Fibroblast of upper back skin (primary cell): ENCODE measurements at places on chromosomes 16 and 17.
A peak's percentile ranks its signal among the peaks of the same experiment; 100 is the strongest.

DNA sequence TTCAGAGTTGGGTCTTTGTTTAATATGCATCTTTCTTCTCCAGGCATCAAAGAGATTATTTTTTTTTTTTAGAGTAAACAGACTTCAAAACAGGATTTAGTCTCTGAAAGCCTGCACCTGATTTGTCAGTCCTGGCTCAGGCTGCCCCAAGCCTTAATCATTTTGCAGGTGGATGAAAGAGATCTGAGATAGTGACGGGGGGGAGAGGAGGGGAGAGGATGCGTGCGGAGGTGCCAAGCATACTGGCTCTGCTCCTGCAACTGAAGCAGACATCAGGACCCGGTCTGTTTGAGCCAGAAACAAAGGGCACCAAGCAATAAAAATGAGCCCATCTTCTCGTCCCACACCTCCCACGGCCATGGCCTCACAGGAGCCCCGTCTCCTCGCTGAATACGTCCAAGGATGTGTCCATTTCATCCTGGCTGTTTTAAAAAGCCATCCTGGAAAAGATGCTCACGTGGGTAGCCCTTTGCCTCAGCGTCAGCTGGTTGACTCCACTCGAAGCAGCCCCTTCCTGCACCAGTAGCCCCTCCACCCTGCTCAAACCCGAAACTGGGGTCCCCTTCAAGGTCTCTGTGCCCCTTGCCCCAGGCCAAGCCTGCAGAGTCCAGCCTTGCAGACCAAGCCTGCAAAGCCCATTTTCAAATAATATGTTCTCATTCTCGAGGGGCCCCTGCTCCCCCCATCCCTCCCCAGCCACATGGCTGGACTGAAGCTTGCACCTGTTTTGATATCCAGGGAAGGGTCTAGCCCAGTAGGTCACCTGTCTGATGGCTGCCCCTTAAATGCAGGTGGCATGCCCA is 84.8 kb upstream of the TNRC6C start:
- DNase-seq: no peak

DNA sequence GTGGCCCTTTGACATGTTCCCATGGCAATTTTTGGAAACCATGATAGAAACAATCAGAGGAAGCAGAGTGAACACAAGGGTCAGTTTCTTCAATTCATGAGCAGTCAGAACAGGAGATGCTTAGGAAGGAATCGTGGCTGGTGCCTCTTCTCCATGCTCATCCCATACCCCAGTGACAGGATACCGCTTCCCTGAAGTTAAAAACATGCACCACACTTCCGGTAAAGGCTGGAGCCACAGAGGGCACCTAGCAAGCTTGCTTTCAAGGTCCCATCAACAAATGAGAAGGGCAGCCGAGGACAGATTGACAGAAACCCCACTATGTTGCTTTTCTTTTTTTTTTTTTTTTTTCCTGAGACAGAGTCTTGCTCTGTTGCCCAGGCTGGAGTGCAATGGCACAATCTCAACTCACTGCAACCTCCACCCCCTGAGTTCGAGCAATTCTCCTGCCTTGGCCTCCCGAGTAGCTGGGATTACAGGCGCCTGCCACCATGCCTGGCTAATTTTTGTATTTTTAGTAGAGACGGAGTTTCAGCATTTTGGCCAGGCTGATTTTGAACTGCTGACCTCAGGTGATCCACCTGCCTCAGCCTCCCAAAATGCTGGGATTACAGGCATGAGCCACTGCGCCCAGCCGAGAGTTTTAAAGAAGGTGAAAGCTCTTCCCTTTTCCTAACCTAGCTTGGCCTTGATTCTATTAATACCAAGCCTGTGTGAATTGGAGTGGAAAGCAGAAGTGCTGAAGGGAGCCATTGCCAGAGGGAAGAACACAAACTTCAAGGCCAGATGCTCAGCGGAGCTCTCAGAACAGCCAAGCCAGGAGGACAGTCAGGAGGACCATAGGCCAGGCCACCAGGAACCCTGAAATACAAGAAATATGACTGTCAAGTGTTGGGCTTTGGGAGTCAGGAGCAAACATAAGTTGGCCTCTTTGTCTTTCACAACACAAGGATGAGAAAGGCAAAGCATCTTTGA is 16.6 kb downstream of the GP2 start:
- DNase-seq: no peak

- no peak for DNase-seq
Measured at GRCh38 chr17:61836266-61837174, 26.8 kb downstream of the BRIP1 start.

- DNase-seq: peak; percentile 78
Measured at GRCh38 chr17:28033972-28034714, 8.3 kb upstream of the NLK start.

GRCh38 chr17:31931756-31932155 is 5.1 kb upstream of the SUZ12 start:
- DNase-seq: no peak

DNA sequence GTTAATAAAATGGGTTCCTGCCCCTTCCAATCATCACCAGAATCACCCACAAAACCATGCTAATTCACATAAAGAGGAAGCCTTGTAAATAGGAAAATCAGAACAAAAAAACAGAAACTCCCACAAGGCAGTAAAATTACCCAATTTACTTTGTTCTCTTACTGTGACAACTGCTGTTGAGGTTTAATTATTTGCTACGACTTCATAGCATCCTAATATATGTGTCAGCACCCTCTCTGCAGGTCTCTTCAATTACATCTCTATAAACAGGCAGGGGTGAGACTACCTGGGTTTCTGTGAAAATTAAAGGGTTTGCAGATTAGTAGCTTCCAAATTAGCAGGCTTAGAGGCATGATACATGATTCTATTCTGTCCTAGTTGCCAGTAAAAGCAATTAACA is 2.7 kb downstream of the WDR59 start:
- DNase-seq: no peak

GRCh38 chr16:17802571-17802970 is 331.8 kb upstream of the XYLT1 start:
- peak; percentile 65 for DNase-seq

GRCh38 chr17:74591503-74591902 is 580 bp downstream of the CD300LD start:
- DNase-seq: no peak

DNA sequence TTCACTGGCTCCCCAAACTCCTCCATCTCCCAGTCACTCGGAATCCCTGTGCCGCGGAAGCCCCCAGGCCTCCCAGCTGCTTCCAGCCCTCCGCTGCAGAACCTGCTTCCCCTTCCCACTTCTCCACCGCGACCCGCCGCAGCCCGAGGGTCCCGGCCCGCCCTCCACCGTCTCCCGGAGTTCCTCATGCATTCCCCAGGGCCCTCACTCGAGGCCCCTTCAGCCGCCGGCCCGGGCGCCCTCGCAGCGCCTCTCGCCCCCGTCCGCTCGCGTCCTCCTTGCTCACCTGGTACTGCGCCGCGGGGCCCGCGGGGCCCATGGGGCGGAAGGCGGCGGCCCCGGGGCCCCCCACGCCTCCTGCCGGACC is 329 bp downstream of the SMARCD2 start:
- no peak for DNase-seq

- no peak for DNase-seq
Measured at GRCh38 chr17:77839698-77840512, 118.6 kb upstream of the TNRC6C start.

DNA sequence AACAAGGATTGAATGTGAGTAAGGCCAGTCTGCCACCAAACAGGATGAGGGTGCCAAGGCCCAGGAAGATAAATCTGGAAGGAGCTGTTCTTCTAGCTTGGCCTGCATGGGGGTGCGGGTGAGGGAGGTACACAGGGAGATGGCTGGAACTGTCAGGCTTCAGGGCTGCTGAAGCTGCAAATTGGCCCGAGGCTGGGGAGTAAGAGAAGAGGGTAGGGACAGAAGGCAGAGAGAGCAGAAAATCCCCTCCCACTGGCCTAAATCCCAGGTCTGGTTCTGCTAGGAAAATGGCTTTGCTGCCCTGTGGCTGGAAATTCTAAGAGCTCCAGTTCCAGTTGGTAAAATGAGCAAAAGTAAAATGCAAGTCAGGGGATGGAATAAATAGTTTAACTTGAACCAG is 87.9 kb downstream of the CCDC182 start:
- no peak for DNase-seq

DNA sequence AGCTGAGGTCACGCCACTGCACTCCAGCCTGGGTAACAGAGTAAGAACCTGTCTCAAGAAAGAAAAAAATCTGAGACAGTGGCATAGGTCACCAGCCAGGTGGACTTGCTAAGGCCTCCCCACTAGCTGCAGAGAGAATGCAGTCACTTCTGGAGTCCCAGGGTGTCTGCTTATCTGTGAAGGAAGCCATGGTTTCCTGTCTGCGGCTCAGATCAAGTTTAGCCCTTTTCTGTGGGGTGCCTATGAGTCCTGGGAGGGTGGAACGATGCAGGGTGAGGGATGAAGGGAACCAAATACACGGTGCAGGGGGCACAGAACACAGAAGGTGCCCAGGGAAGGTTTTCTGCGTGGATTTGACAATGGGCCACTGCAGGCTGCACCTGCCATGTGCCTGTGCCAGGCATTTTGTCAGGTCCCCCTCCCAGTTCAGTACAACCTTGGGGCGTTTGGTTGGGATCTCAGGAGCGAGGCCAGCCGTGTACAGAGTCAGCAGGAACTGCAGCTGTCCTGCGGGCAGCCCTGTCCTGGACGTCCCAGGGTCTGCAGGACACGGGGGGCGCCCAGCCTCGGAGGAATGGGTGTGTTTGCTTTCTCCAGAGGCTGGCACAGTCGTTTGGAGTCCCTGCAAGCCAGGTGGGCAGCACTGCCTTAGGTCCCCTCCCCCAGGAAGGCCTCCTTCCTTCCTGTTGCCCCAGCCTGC is 41.8 kb downstream of the RAB11FIP4 start:
- DNase-seq: no peak

DNA sequence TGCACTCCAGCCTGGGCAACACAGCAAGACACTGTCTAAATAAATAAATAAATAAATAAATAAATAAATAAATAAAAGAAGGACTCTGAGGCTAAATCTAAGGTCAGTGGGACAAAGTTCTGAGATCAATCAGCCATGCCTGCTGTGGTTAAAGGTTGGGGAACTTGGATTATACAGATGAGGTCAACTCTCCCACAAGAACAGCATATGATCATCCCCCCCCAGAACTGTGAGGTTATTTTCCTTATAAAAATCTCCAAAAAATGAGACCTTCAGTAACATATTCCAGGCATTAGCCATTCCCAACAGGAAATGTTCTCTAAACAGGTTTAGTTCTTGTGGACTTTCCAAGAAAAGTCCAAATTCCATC is 90.3 kb downstream of the C16orf95 start:
- DNase-seq: no peak
